Natural killer cell treated with Interleukin-12 subunit alpha and Interleukin-12 subunit beta and Interleukin-15 and Interleukin-18, amount 100 ng/mL, for 72 hours (primary cell): ENCODE measurements at places on chromosomes 1 and 21.
A peak's percentile ranks its signal among the peaks of the same experiment; 100 is the strongest.

DNA sequence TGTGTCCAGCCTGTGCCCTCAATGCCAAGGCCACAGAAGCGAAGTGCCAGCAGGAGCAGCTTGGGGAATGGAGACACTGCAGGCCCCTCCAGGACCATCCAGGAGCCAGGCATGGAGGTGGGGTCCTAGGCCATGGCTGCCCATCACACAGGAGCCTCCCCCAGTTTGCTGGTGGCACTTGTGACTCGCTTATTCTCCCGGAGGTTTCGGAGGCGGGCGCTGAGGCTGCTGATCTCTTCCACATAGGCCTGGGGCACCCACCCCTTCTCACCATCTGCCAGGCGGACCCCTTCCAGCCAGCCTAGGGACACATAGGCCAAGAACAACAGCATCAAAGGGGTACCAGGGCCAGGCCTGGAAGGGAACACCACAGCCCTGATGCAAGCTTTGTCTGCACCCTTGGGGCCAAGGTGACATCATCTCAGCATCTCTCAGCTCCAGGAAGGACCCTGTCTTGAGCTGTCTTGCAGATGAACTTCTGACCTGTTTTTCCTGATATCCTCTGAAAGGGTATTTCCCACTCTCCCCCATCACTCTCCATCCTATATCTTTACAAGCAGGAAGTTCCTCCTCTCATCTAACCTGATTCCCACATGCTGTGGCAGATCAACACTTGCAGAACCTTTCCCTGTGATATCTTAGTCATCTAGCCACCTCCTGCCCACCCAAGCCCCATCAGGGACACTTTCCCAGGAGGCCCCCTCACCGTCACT lies 13.9 kb downstream of the ARHGEF19 start:
- DNase-seq, result no peak

DNA sequence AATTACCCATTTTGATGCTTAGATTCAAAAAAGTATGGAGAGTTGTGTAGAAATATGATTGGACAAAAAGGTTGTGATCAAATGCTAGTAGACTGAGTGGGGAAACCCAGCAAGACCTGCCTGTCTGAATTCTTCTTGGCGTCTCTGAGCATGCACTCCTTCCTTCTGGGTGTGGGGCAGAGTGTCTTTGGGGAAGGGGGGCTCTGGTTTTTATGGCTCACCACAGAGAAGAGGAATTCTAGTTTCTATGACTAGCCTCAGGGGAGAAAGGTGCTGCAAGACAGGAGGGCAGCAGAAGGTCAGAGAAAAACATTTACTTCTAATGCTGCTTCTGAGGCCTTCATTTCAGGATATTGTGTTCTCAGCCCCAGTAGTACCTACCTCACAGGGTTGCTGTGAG lies 33.9 kb upstream of the PIGC start:
- DNase-seq, result no peak

DNA sequence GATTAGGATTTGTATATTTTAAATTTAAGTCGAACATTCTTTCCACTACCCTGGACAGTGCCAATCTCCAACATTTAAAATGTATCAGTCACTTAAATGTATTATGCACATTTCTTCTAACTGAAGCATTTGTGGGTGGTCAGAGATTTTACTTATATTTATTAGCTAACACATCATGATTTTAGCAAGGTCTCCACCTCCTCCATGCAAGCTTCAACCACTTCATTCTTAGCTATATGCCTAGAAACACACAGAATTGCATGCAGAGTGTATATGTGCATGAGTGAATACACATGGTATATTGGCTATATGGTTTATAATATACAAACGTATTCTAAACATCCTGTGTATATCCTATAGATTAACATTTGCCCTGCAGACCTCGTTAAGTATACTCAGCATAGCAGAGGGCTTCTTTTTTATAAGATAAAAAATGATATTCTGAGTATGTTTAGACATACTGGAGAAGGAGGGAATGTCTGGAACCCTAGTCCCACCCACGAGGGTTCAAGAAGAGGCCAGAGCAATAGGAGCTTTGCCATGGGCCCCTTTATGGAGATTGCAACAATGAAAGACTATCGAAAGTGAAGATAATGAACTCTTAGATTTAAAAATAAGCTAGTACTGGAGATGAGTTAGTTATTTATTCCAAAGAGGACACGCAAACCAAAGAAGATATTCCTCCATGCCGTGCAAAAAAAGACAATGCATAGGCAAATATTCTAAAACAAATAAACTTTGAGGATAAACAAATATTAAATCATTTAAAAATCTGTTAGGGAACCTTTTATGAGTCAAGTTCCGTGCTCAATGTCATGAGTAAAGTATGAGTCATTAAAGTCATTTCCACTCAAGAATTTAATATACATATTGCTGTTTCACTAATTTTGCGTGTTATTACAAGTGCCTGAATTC lies 480.4 kb downstream of the SIPA1L2 start:
- DNase-seq, result no peak

- peak; percentile 82 for DNase-seq
Observed at GRCh38 chr1:24929398-24930259, 447 bp downstream of the RUNX3 start.

DNA sequence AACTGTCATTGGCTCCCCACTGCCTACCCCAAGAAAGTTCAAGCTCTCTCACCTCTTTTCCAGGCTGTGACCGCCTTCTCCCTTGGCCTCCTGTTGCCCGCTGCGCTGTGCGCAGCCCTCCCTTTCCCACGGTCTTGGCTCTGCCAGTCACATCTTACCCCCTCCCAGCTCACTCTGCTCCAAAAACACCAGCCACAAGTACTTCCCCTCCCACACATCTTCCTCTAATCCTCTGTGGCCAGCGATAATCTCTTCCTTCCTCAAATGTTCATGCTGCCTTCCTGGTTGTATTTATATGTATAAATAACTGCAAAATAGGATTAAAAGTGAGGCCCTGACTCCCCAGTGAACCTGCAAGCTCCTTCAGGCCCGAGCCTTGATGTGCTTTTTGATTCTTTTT lies 81.8 kb downstream of the AJAP1 start:
- DNase-seq, result no peak

DNA sequence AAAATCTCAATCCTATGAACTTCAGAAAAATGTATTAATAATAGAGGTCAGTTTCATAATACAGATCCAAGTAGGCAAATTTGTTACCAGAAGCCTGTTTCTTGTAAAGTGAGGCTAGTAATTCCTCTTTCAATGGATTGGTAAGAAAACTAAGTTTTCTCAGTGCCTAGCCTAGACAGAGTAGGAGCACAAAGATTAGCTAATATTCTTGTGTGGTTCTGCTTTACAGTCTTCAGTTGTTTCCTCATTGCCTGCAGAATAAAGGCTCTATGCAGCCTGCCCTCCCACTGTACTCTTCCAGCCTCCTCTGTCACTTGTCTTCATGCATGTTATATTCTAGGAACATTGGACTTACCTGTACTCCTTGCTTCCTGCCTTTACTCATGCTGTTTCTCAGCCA lies 2.4 kb upstream of the PPP1R15B start:
- DNase-seq, result no peak

GRCh38 chr1:54229281-54229891 lies 29.4 kb downstream of the MRPL37 start:
- no peak for DNase-seq

- DNase-seq, result peak; percentile 68
Observed at GRCh38 chr1:31587720-31588423, 11.6 kb downstream of the TINAGL1 start.

DNA sequence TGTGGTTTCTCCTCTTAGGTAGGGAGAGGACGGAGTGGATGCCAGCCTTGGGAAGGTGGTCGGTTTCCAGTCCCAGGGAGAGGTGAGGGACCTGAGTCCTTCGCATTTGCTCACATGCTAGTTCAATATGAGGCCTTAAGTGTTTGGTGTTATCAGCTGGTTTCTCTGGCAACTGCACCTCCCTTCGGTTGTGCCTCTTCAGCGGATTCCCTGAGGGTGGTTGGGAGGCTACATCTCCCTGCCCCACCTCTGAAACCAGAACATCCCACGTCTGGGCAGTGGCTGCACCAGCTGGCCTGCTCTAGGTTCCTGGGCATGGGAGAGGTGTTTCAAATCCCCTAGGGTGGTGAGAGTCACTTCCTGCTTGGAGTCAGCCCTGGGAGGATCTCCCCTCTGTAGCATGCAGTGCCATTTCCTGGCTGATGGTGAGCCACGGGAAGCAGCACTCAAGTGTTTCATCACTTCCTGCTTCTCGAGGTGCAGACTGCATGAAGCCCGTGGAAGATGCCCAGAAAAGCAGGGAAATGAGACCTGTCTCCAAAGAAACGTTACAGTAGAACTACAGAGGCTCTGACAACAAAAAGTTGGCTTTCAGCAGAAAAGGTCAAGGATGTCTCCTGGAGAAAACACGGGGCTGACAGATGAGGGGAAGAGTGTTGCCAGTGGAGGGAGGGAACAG lies 4.5 kb downstream of the TMEM125 start:
- DNase-seq, result peak; percentile 73

DNA sequence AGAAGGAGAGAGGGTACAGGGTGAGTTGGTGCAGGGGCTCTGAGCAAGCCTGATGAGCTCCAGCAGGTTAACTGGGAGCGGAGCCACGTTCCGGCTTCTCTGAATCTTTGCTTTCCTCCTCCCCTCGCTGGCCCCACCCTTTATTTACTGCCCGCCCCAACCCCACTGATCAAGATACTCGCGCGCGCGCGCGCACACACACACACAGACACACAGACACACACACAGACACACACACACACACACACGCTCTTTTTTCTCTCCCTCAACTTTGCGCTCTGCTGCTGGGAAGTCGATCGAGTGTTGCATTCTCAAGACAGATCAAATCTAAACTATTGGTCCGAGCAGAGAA lies at the start of gene GRIK1:
TSS of gene GRIK1 (minus strand) at position 73 of the 352 bp plus-strand sequence.
- no peak for DNase-seq

DNA sequence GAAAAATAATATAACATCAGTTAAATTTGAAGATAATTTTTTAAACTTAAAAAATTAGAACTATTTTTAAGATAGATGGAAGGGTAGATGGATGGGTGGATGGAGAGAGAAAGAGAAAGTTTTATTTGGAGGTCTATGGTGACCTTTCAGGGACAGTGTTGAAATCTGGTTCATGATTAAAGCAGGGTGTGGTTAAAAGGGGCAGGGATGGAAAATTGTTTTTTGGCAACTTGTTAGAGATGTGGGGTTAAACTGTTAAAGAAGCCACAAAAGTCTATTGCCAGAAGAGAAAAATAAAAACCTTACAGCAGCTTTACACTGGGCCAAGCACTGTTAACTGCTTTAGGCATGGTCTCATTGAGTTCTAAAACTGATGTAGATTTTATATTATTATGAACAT lies 134.9 kb upstream of the GORAB start:
- no peak for DNase-seq

DNA sequence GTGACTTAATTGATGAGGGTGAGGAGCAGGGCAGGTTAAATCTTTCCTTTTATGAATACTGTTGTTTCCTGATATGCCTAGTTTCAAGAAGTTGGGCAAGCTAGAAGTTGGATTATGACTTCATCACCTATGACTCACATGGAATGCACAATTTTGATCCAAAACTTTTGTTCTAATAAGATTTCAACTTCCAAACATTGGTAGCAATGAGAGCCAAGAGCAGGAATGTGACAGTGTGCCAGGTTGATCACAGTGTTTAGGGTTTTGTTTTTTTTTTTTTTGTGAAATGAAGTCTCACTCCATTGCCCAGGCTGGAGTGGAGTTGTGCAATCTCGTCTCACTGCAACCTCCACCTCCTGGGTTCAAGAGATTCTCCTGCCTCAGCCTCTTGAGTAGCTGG lies 349.4 kb downstream of the DUSP10 start:
- no peak for DNase-seq

GRCh38 chr21:45997495-45998275 lies 16.1 kb downstream of the COL6A1 start:
- peak; percentile 51 for DNase-seq

DNA sequence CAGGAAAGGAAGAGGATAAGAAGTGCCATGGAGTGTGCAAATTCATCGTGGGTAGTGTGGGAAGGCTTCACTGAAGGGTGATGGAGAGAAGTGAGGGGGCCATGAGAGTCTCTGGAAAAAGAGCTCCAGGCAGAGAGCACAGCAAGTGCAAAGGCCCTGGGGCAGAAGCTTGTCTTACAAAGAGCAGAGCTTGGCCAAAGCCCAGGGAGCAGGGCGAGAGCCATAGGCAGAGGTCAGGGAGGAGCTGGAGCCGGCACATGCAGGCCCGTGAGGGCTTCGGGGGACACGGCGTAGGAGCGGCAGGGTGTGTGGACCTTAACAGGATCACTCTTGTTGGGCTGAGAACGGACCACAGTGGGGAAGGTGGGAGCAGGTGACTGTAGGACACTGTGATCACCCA lies 83.7 kb upstream of the EDN2 start:
- no peak for DNase-seq
